GM23248 (cell line): ENCODE measurements at places on chromosomes 6 and 20. TPM values are rescaled to one million over a fixed set of nuclear protein-coding genes. Genes with fewer than 3 reads are reported as not detected.
A peak's percentile ranks its signal among the peaks of the same experiment; 100 is the strongest.

The TFAP2D gene
- not detected in 2 replicates for polyA plus RNA-seq

DNA sequence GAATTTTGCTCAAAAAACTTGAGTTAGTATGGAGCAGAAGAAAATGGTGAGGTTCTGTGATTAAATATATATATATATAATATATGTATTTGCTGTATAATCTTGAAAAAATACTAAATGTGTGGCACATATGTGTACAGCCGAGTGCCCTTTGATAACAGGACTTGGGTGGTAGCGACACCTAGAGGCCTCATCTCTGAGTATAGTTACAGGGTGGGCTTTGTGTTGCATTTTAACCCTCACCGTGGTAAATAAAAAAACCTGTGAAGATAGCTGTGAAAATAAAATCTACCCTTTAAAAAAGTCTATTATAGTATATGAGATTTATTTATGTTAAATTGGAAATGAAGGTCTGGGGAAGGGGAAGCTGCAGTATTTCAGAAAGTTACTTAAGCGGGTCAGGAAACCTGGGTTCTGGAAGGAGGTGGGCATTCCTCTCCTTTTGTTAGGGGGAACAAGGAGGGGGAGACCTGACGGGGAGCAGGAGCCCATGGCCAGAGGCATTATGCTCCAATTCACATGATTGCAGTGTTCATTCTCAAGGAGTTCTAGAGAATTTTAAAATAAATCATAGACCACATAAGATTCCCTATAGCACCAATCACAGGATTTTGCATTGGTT is 82.7 kb downstream of the SH3BGRL2 start:
- DNase-seq: peak; percentile 41

GRCh38 chr20:20609522-20609921 is 102.9 kb downstream of the RALGAPA2 start:
- DNase-seq: no peak

DNA sequence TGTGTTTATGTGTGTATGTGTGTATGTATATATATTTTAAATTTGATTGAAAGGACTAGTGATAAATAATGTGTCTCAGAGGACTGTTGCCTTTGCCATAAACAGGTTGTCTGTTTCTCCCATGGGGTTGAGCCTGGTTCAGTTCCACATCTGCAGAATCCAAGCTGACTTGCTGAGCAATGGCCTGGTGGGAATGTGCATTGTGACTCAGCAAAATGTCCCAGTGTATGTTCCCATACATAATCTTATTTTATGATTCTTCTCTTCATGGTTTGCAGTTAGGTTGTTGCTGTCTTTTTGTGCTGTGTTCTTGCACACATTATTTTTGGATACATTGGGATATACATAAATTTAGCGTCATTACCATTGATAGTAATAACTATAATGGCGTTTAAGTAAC is 115.6 kb upstream of the SLC24A3 start:
- DNase-seq: no peak

The ZBP1 gene
- not detected in 2 replicates for polyA plus RNA-seq

- DNase-seq: no peak
Measured at GRCh38 chr20:63317061-63317460, 24.1 kb downstream of the COL20A1 start.

GRCh38 chr6:42493914-42494539 is 42.3 kb upstream of the TRERF1 start:
- no peak for DNase-seq

DNA sequence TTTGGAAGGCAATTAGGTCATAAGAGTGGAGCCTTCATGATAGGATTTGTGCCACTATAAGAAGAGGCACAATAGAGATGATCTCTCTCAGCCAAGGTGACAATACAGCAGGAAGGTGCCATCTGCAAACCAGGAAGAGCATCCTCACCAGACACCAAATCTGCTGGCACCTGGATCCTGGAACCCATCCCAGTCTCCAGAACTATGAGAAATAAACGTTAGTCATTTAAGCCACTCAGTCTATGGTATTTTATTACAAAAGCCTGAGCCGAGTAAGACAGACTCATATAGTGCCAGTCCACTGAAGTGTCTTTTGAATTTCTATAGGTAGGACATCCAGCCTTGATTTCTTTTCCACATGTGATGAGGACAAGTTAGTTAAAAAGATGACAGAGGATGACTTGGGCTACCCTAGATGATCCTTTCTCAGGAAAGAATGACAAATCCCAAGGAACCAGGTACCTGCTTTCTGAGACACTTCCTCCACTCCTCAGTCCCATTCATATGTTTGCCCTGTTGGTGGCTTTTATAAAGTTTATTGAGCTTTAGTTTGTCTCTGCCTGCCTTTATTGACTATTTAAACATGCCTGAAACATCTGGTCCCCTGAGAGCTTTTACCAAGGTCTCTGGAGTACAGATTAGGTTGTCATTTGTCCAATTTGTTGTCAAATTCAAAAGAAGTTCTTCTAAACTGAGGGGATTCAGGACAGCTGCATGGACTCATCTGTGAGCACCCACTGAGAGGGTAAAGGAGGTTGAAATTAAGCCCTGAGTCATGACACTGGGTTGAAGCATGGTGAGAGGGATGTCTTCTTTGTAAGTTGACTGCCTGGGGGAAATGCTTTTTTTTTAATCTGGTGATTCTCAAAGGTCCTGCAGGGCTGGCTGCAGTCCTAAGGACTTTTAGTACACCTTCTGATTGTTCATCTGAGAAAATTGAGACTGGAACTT is 165.0 kb upstream of the PLCB4 start:
- peak; percentile 39 for DNase-seq

The SH3BGRL2 gene
- polyA plus RNA-seq: 1.1 TPM in 2 replicates

The IRF4 gene
- polyA plus RNA-seq: 0.23 and 0.70 TPM in 2 replicates

The CST3 gene
- polyA plus RNA-seq: 782 and 784 TPM in 2 replicates

- no peak for DNase-seq
Measured at GRCh38 chr6:163444077-163444476, 29.6 kb downstream of the QKI start.

The SNAI1 gene
- polyA plus RNA-seq: 13.4 and 15.7 TPM in 2 replicates

DNA sequence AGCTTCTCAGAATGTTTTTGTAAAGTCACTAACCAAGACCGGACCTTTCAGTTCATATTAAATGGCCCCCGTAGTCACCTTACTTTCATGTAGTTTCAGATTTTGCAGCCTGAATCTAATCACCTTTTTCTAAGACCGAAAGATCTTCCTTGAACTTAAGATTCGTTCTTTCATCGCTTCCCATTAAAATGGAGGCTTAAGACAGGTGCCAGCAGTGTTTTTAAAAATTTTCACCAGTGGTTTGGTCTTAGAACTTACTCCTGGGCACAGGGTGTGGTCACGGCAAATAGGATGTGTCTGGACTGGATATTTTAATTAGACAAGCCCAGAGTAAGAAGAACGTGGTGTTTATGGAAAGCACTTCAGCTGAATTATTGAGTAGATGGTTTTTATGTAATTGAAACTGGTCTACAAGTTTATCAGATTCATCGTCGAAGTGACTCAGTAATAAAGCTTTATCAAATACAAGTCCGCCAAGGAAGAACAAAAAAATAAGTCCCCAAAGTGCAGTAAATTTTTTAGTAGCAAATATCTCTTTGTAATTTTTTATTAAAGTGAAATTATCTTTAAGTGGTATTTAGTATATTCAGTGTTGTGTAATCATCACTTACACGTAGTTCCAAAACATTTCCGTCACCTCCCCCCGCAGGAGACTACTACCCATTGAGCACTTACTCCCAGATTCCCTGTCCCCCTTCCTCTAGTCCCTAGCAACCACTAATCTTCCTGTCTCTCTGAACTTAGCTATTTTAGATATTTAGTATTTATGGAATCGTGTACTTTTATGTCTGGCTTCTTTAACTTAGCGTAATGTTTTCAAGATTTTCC is 868 bp downstream of the SRSF3 start:
- DNase-seq: peak; percentile 80

- DNase-seq: peak; percentile 15
Measured at GRCh38 chr6:81762606-81763005, 10.1 kb upstream of the TENT5A start.

DNA sequence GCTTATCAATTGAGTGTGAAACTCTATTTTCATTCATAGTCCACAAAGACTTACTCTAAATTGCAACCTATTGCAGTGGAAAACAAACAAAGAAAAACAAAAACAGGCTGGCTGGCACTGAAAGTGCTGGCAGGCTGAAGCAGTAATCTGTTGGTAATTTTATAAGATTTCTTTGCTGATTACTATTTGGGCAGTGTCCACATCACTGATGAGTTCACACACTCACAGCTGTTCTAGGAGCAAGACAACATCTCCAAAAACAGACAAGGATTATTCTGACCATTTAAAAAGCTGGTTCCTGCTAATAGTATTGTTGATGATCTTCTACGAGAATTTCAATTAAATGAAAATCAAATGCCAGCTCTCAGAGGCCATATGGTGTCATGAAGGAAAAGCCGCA is 26.9 kb downstream of the MARCKS start:
- no peak for DNase-seq
